Nucleus accumbens (tissue), 56 donors: ENCODE measurements at places on chromosomes 3 and 15.

- DNase-seq: no peak
Observed at GRCh38 chr3:105118905-105119304, 247.8 kb upstream of the ALCAM start.

GRCh38 chr3:192731233-192731632 lies 3.9 kb upstream of the FGF12 start:
- DNase-seq: no peak

GRCh38 chr3:159250961-159251360 lies 449.1 kb downstream of the MFSD1 start:
- DNase-seq: no peak

DNA sequence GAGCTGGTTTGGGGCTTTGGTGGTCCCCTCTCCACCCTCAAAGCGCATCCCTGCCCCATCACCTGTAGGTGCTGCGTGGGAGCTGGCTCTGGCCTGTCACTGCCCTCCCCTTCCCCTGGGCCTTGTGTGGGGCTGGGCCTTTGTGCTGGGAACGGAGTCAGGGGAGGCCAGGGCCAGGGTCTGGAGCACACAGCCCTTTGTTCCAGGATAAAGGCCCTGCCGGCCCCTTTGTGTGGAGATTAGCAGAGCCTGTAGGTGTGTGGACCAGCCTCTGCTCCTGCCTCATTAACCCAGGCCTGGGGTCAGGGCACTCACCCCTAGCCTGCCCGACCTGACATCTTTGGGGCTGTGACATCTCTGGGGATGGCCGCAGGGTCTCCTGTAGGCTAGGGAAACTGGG lies 8.9 kb downstream of the EPHB3 start:
- no peak for DNase-seq

GRCh38 chr15:99955532-99955931 lies 222.3 kb upstream of the LYSMD4 start:
- DNase-seq: no peak

GRCh38 chr3:134267996-134268395 lies 17.3 kb upstream of the RYK start:
- DNase-seq: no peak

- no peak for DNase-seq
Observed at GRCh38 chr3:104279617-104280016, 1087.1 kb upstream of the ALCAM start.

DNA sequence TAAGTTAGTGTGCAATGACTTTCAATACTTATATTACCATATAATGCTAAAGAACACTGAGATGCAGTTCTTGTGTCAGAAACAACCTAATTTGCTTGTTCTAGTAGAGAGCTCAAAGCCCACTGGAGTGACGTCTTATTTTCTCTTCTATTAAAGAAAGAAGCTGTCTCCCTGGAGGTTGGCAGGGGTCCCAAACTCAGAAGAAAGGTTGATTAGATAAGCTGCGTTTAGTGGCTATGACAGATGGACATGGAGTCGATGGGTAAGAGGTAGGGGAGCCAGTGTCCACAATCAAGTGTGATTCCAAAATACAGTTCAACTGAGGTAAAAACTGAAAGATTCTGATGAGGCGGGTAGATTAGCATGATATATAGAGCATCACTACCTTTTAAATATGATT lies 363.6 kb downstream of the NLGN1 start:
- DNase-seq: no peak

DNA sequence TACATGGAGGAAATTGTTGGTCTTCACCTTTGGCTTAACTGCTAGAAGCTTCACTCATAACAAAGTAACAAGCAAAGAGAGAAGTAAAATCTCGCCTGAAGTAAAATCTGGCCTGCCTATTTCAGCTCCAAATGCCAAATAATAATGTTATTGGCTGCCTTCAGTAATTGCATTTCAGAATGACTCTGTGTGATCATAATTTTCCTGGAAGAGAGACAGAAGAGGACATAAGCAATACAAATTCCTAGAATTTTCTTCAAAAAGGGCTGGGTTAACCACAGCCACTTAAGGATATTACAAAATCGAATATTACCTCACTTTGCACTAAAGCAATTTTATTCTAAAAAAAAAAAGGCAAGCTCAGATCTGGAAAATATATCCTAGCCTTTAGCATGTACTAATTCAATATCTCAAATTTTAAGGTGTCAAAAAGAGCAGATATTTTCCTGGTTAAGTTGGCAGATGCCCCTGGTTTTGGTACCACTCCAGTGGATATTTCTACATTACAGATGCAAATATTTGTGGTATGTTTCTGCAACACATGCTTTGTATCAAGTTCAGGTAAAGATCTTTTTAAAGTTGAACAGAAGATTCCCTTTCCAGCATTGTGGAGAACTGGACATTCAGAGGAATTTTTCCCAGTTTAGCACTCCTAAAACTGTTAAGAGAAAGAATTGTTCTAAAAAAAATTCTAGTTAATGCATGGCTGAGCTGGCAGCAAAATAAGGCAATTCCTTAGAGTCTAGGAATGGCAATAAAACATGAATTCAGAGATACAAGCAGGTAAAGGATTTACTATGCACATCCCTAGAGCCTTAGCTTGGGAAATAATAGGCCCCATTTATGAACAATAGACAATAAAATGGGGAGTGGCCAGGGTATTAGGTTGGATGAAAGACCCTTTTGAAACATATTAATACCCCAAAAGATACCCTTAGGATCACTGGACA lies 116.7 kb downstream of the STAC start:
- no peak for DNase-seq

- DNase-seq: no peak
Observed at GRCh38 chr3:147760941-147761340, 351.8 kb downstream of the ZIC1 start.

DNA sequence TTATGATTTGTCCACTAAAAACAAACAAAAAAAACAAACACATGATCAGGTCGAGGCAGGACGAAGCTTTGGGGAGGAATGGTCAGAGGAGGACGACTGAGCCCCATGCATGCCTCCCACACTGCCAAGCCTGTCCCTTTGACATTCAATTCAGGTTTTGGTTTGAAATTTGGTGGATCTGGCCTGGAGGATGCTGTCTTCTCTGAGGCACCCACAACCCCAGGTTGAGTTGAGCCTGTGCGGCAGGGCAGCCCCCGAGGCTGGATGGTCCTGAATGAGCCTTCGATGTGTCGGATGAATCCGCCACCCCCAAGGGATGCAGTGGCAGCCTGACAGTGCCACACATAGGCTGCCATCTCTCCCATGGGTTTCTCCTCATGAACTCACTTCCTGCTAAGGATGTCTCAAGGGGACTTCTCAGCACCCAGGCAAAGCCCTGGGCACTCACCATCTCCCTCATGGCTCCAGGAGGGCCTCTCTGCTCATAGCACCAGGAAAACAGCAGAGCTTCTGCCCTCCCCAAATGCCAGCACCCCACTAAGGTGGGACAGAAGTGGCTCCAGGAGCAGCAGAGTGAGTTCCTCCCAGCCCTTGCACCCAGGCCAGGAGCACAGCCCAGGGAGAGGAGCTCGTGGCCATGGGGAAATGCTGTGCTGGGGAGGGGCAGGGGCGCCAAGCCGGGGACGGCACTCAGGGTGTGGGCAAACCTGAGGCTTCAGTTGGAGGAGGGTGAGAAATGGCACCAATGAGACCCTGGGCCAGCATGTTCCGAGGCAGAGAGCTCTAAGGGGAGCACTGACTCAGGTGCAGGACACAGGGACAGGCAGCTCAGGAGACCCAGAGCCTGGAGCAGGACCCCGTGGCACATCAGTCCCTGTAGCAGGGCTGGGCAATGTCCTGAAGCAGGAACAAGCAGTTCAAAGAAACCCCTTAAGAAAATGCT lies 18.5 kb downstream of the PRR23E start:
- no peak for DNase-seq

DNA sequence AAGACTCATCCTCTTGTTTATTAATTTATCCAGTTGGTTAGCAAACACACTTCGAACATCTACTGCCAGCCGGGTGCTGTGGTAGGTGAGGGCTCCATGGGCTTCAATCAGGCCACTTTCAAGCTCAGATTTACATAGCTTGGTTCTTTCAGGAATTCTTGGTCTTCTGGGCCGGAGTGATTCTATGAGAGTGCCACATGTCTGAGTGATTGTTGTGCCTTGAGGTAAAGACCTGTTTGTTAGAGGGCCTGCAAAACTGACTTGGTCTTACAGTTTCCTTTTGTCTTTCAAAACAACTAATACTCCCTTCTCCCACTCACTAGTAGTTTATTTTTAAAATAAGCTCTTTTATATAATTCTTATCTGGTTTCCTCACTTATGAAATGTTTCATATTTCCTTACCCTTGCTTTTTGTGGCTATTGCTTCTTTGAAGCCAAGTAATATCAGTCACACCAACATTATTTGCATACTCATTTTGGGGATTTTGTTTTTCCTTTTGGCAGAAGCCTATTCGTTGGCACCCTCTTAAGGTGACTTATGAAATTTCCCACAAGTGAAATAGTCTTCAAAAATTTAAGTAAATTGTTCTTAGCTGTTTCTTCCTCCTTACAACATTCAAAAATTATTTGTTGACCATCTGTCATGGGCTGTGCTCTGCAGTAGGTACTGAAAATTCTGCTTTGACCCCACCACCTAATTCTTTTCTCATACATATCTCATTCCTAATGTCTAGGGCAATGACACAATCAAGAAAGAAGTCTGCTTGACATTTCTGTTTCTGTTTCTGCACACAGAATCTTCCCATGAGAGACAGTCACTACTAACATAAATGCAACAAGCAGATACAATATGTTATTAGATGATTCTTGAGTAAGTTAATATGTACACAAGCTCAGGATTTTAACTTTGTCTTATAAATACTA lies 120.2 kb downstream of the LRRC28 start:
- DNase-seq: no peak

GRCh38 chr3:48084170-48084569 lies 68.0 kb upstream of the MAP4 start:
- DNase-seq: no peak

GRCh38 chr3:70607469-70607868 lies 295.0 kb upstream of the MDFIC2 start:
- no peak for DNase-seq

- DNase-seq: no peak
Observed at GRCh38 chr3:60645801-60646200, 605.5 kb downstream of the FHIT start.

- DNase-seq: no peak
Observed at GRCh38 chr15:68526269-68526668, 52.5 kb upstream of the CORO2B start.

DNA sequence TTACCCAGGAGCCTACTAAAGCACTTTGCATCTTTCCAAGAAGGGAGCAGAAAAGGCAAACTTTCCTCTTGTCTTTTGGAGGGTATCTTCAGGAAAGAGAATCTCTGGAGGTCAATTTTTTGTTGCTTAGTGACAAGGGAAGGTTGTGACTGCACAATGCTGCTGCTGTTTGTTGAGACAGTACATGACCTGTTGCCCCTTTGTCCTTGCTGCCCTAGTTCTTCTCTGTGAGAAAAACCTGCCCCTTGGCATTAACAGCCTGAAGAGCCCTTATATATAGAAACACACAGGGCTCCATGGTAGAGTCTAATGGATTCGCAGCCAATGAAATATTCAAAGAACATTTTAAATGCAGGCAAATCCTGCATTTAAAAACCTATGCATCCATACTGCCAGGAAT lies 20.3 kb downstream of the KLHDC8B start:
- no peak for DNase-seq

DNA sequence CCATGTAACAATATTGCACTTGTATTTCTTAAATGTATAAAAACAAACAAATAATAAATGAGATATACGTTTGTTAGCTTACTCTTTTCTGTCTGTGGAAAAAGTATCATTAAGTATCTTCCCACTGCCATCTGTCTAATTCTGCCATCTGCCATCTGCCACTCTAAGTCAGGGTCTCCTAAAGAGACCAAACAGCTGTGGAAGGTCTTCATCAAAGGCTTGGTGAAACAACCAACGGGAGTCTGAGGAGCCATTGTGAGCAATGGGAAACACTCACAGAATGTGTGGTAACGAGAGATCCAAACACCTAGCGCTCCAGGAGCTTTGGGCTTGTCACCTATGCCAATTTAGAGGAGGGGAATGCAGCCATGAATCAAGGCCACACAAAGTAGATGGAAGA lies 28.7 kb upstream of the PFN2 start:
- DNase-seq: no peak

- no peak for DNase-seq
Observed at GRCh38 chr3:133944181-133944580, 48.5 kb upstream of the RAB6B start.

GRCh38 chr3:153829606-153830170 lies 291.5 kb upstream of the ARHGEF26 start:
- DNase-seq: no peak

- DNase-seq: no peak
Observed at GRCh38 chr3:159760046-159760445, 228.6 kb upstream of the IL12A start.

- DNase-seq: no peak
Observed at GRCh38 chr3:14684447-14684846, 9.5 kb downstream of the C3orf20 start.

- no peak for DNase-seq
Observed at GRCh38 chr15:35117543-35118265, 32.6 kb upstream of the NANOGP8 start.

DNA sequence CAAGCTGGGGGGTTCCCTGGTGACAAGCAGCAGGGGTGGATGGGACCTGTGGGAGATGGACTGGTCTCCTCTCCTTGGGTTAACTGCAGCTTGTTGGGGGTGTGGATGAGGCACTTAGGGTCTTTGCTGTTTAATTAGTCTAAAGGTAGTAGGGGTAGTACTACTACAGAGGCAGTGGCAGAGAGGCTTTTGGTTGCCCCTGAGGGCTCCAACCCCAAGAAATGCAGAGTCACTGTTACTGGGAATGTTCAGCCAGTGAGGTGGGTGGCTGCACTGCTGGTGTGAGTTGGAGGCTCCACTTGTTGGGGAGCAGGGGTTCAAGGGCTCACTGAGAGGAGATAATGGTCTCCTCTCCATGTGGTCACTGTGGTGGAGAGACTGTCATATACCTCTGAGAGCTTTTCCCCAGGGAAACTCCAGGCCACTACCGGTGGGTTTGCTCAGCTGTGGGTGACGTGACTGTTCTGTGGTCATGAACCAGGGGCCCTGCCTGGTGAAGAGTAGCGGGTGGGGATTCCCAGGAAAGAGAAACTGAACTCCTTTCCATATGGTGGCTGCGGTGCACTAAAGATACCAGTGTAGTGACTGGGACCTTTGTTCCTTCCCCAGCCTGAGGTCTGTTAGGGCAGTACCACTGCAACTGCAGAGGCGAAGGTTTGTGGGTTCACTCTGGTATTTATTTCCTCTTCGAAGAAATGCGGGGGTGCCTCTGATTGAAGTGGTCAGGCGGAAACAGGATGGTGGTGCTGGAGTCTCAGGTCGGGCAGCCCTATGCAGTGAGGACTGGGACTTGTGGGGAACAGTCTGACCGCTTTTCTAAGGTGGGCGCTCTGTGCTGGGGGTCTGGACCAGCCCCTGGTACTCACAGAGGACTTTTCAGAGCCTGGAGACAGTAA lies 68.9 kb upstream of the TNFSF10 start:
- no peak for DNase-seq

DNA sequence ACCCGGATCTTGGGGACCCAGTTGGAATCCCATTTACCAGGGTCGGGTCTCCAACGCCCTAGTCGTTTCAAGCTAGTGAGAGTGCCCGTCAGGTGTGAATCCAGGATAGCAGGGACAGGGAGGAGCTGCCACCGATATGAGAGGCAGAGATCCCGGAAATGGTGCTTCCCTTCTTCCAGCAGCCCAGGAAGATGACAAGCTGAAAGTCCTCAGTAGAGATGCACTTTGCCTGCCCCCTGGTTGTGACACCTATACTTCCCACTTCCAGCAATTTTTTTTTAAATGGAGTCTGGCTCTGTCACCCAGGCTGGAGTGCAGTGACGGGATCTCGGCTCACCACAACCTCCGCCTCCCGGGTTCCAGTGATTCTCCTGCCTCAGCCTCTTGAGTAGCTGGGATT lies 503.0 kb downstream of the NTRK3 start:
- DNase-seq: no peak
